ENCODE measurements at places on chromosomes 1 and 21. TPM values are rescaled to one million over a fixed set of nuclear protein-coding genes. Genes with fewer than 3 reads are reported as not detected.

Gene LRP8
- total RNA-seq: 18.5 TPM

Gene TMOD4
- 0.28 TPM for total RNA-seq

Gene TBX15
- 0.28 TPM for total RNA-seq

Gene EVA1B
- total RNA-seq: 145 TPM

Gene RGS8
- not detected for total RNA-seq

Gene CNKSR1
- total RNA-seq: not detected

Gene RPS8
- 2,279 TPM for total RNA-seq

Gene LMX1A
- not detected for total RNA-seq

Gene CAMK2N1
- 2.8 TPM for total RNA-seq

Gene CCDC27
- total RNA-seq: not detected

Gene WNT3A
- not detected for total RNA-seq

Gene LSS
- 34.8 TPM for total RNA-seq

Gene LCE2C
- total RNA-seq: not detected

Gene MANEAL
- total RNA-seq: 0.75 TPM

Gene CFAP141
- not detected for total RNA-seq

Gene EPHB2
- total RNA-seq: 50.7 TPM

Gene LEFTY1
- not detected for total RNA-seq

Gene PRAMEF20
- total RNA-seq: not detected

Gene TRIM63
- not detected for total RNA-seq
